ENCODE measurements at places on chromosomes 11 and 22.

- H3K36me3 ChIP-seq = no peaks in the 10 kb centered on the region
- no peaks in the 10 kb centered on the region for H3K27me3 ChIP-seq
- no peak for DNase-seq
Observed at GRCh38 chr11:57913715-57914704, 109.7 kb upstream of the OR9Q1 start.

GRCh38 chr22:22565981-22566380, 6.9 kb upstream of the PRAME start:
- no peak for DNase-seq
- H3K27ac ChIP-seq = no peak overlapping the region
- no peaks in the 10 kb centered on the region for H3K36me3 ChIP-seq
- H3K4me3 ChIP-seq = no peak overlapping the region

GRCh38 chr11:1410366-1411291, 20.9 kb downstream of the BRSK2 start:
- H3K36me3 ChIP-seq = no peaks in the 10 kb centered on the region
- no peaks in the 10 kb centered on the region for H3K4me1 ChIP-seq
- H3K27ac ChIP-seq = no peak overlapping the region
- DNase-seq = no peak
- H3K4me3 ChIP-seq = no peak overlapping the region

GRCh38 chr11:134554106-134554505, 142.1 kb upstream of the B3GAT1 start:
- H3K27ac ChIP-seq = no peak overlapping the region
- no peaks in the 10 kb centered on the region for H3K27me3 ChIP-seq
- H3K4me1 ChIP-seq = no peaks in the 10 kb centered on the region
- H3K4me3 ChIP-seq = no peak overlapping the region

- no peak overlapping the region for H3K27ac ChIP-seq
- no peaks in the 10 kb centered on the region for H3K36me3 ChIP-seq
- DNase-seq = no peak
- H3K4me1 ChIP-seq = no peaks in the 10 kb centered on the region
Observed at GRCh38 chr11:93278976-93279375, 51.6 kb upstream of the DEUP1 start.

DNA sequence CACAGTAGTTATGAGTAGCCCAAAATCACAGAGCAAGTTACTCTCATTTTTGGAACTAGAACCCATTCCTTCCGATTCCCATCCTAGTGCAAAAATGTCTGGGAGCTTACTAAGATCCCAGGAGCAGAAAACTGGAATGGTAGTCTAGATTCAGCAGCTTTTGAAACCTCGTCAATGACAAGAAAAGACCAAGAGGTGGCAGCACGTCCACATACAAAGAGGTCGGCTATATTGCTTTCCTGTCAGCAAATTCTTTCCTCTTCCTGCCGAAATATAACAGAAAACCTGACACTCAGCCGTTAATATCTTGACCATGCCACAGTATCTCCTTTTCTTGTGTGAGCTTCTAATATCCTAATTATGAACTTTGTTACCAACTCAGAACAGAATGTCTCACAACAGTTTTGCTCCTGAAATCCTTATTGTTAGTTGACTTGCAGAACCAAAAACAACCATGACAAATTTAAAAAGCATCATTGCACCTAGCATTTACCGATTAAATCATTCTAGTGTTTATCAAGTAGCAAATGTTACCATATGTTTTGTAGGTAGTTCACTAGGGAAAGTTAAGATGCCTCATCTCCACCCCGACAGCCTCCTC, 92.8 kb upstream of the OR9G4 start:
- no peaks in the 10 kb centered on the region for H3K4me1 ChIP-seq
- H3K36me3 ChIP-seq = no peaks in the 10 kb centered on the region
- no peaks in the 10 kb centered on the region for H3K27me3 ChIP-seq
- H3K4me3 ChIP-seq = no peak overlapping the region
- no peak overlapping the region for H3K27ac ChIP-seq

GRCh38 chr11:1168721-1169161, 11.0 kb downstream of the MUC5AC start:
- no peak overlapping the region for H3K4me3 ChIP-seq
- no peak overlapping the region for H3K27ac ChIP-seq
- H3K4me1 ChIP-seq = no peaks in the 10 kb centered on the region
- DNase-seq = no peak
- no peaks in the 10 kb centered on the region for H3K36me3 ChIP-seq
- H3K27me3 ChIP-seq = no peaks in the 10 kb centered on the region

- DNase-seq = no peak
- no peaks in the 10 kb centered on the region for H3K36me3 ChIP-seq
- no peak overlapping the region for H3K4me3 ChIP-seq
- H3K27ac ChIP-seq = no peak overlapping the region
- no peaks in the 10 kb centered on the region for H3K27me3 ChIP-seq
Observed at GRCh38 chr11:12179531-12179930, 69.1 kb downstream of the MICAL2 start.

DNA sequence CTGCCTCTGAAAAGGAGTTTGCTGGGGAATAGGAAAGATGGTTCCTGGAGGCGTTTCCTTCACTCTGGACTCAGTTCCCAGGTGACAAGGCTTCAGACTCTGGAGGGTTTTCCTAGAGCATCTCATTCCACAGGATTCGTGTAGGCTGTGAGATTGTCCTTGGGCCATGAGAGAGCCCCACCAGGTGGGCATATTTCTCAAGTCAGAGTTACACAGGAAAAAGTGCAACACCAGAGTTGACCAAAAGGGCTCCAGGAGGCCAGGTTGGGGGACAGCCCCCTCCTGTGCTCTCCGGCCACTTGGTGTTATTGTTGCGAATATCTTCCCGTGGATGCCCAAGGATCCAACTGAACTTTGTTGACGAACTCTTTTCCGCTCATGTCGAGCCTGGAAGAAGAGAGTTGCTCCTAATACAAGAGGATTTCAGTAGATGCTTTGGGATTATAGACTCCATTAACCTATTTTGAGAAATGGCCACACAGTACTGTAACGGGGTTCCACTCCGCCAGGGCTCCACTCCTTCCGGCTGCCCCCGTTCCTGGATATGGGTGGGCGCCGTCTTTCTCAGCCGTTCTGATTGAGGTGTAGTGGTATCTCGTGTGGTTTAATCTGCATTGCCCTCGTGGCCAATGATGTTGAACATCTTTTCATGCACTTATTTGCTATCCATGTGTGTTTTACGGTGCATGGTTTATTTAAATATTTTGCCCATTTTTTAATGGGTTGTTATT, 580.3 kb downstream of the BRD1 start:
- H3K4me1 ChIP-seq = no peaks in the 10 kb centered on the region
- H3K27me3 ChIP-seq = no peaks in the 10 kb centered on the region
- no peak for DNase-seq
- no peak overlapping the region for H3K4me3 ChIP-seq
- no peaks in the 10 kb centered on the region for H3K36me3 ChIP-seq

Data from effector memory CD4-positive, alpha-beta T cell (primary cell).